ENCODE measurements at places on chromosomes 12 and 14.

DNA sequence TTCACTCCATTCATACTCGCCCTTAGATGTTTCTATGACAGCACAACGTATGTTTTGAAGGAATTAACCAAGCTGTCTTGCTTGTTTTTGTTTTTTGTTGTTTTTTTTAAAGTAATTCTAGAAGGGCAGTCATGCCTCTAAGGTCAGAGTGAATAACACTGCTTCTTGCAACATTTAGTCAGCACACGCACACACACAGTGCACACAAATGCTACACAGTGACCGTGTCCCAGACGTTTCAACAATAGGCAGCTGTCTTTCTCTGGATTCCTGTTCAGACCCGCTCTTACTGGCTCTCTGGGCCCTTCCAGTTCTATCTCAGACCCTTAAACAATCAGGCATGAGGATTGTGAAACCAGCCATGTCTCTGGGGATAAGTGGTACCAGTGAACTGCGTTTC is 351.0 kb upstream of the FKBP4 start:
- DNase-seq, result no peak

DNA sequence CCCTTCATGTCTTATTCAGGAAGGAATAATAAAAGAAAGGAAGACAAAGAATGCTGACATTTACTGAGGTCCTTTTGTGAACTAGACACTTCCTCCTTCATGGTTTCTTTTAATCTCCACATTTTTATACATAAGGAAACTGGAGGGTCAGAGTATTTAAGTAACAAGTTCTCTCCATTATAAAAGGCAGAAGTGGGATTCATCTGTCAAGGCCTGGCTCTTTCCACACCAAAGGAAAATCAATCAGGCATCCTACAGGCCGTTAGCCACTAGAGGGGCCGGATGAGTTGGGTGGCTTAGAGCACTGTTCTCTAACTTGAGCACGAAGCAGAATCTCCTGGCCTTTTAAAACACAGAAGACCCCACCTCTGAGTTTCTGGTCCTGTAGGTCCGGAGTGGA is 36.8 kb upstream of the NINJ2 start:
- no peak for DNase-seq

DNA sequence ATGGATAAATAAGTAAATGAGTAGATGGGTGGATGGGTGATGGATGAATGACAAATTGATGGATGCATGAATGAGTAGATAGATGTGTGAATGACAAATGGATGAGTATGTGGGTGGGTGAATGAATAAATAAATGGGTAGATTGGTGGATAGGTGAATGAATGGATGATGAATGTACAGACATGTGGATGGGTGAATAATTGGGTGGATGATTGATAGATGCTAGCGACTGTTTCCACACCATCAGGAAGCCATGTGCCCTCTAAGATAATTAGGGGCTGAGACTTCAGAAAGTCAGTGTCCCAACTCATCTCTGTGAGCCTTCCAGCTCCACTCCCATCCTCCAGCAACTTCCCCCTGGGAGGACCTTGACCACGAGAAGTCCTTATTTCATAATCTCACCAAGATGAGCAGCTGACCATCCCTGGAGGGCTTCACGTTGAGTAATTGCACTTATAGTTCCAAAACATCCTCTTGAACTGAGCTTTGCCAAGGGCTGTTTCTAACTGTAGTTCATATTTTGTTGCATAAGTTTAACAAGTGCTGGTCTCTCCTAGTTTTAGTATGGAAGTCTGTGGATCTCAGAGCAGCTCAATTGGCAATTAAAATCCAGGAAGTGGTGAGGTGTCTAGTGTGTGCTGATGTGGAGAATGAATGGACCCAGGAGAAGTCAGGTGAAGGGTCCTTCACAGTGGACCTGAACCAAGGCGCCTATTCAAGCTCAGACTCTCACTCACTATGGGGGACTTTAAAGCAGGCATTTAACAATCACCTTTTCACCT is 295.7 kb downstream of the ADGRD1 start:
- DNase-seq, result no peak

GRCh38 chr14:23041729-23042128 is 283 bp upstream of the PSMB11 start:
- DNase-seq, result no peak

- no peak for DNase-seq
These were observed 42.6 kb downstream of the PPFIBP1 start for GRCh38 chr12:27566626-27567025.

- no peak for DNase-seq
These were observed 9.3 kb downstream of the GALNT9 start for GRCh38 chr12:132319991-132320570.

DNA sequence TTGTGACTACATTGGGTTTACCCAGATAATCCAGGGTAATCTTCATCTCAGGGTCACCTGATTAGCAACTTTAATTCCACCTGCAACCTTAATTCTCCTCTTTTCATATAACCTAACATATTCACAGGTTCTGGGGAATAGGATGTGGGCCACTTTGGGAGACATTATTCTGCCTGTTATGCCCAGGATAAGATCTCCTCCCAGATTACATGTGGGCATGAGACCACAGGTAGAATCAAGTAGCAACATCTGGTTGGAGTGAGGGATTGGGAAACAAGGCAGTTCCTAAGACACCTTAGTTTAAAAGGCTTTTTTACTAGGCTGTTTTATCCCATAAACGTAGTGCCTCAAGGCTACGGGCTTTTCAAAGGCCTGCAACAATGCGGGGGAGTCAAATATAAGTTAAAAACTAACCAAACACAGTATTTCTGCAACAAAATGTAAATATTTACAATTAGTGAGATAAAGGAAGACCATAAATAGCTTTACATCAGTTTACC is 181.5 kb downstream of the FOXA1 start:
- no peak for DNase-seq

DNA sequence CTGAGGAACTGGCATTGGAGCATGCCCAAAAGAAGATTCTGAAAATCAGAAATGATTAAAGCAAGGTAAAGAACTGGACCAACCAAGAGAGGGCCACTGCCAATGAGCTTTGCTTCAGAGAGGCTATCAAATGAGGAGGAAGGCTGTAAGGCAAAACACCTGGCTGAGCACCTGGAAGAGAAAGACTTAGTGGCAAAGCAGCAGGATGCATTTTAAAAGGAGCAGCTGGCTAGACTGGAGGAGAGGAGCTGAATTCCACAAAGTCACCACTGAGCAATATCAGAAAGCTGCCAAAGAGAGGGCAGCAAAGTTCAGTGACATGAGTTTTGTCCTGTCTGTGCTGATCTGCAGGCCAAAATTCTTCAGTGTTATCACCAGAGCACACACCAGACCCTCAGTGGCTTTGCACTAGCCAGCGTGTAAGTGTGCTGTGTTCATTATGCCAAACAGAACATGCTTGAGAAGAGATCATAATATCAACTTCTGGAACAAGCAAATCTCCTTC is 338.7 kb downstream of the TRHDE start:
- no peak for DNase-seq
